Activated CD4-positive, alpha-beta T cell treated with anti-CD3 and anti-CD28 coated beads, Interleukin-2, Interleukin-6, amounts not matched to agents 100 ng/mL and 50 ng/mL, durations not matched to agents 16 hours and 8 hours (primary cell): ENCODE measurements at places on chromosomes 1 and 21.

DNA sequence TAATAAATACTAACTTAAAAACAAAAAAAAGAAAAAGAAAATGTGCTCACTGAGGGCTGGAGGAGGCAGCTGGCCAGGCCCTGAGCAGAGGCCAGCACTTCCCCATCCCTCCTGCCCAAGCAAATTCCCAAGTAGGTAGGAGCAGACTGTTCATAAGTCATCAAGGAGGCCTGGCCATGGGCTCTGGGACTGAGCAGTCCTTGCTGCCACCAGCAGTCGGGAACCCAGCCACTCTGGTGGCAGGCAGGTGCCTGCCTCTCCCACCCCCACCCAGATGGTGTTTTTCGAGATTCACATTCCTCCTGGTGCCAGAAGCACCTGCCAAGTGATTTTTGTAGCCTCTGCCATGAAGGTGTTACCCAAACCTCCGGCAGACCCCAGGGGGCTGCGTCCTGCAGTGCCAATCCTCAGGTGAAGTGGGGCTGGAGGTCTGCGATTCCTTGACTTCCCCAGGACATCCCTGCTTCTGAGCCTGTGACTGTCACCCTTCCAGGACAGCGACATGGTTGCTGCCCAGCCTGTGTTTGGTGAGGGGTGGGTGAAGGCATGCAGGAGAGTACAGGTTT lies 204.2 kb upstream of the TMEM51 start:
- no peak for DNase-seq

GRCh38 chr21:29538115-29538514 lies 239.4 kb downstream of the BACH1 start:
- no peak for DNase-seq

DNA sequence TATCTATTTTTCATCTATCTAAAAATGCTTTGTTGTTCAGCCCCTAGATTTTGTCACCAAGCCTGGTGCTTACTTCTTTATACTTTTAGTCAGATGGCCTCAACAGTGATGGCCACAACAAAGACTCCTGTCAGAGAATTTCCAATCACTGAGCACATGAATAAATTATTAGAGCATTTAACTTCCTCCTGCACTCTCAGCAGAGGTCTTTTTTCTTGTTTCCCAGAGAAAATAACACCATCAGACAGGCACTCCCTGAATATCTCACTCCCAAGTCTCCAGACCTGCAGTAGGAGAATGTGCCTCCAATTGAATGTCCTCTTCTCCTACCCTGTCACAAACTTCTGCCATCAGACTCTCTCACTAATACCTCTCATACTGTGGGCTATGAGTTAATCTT lies 616.0 kb upstream of the NR5A2 start:
- no peak for DNase-seq

DNA sequence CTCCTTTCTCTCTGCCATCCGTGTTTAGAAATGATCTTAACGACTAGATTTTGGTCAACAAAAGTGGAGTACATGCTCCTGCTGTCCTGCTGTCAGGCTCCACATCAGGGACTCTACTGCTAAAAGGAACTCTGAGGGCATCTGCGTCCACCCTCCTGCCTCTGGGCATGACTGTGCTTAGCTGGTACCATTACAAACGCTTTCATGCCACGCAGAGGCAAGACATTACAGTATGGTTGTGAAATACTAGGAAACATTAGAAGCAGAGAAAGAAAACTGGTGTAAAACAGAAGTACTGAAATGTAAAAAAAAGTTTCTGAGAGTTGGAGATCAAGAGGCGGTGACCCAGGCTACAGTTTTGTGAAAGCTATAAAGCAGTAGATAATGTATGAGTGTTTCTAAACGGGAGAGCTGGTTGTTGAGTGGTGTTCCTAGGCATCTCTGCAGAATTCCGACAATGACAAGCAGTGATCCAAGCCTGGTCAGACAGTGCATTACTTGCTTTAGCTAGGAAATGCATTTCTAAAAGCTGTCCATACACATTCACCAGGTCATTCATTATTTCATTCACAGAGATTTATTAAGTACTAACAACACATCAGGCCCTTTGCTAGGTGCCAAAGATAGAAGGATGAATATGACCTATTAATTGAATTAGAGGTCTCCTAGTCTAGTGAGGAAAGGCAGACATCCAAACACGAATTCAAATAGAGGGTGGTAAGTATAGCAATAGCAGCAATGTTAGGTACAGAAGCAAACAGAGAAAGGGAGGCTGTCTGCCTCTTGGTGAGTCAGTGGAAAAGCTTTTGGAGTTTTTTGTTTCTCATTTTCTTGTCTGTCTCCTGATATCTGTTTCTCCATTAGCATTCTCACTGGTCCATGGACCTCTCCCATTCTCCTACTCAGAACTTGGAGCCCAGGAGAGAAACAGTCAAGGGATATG lies 401.9 kb downstream of the LMO4 start:
- DNase-seq, result no peak

GRCh38 chr1:8962812-8963530 lies 17.3 kb downstream of the CA6 start:
- peak; percentile 66 for DNase-seq

- no peak for DNase-seq
These were observed 26.2 kb upstream of the ADARB1 start for GRCh38 chr21:45048026-45048698.

GRCh38 chr1:115757326-115757725 lies 11.2 kb downstream of the CASQ2 start:
- no peak for DNase-seq

- no peak for DNase-seq
These were observed 15.7 kb downstream of the GPR3 start for GRCh38 chr1:27408151-27408550.

DNA sequence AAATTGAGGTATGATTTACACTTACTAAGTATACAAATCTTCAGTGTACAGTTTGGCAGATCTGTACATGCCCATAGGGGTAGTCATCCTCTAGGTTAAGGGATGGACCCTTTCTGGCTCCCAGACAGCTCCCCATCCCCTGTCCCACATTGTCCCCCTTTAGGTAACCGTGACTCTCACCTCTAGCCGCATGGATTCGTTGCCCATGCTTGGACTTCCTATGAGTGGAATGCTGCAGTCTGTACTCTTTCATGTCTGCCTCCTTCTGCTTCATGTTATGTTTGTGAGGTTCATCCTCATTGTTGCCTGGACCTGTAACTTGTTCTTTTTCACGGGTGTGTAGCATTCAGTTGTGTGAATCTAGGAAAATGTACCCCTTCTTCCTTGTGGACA lies 20.3 kb downstream of the SLC37A1 start:
- no peak for DNase-seq

GRCh38 chr1:112496290-112496689 lies 12.5 kb upstream of the WNT2B start:
- DNase-seq, result no peak

GRCh38 chr1:30327370-30328099 lies 395.9 kb downstream of the MATN1 start:
- no peak for DNase-seq

DNA sequence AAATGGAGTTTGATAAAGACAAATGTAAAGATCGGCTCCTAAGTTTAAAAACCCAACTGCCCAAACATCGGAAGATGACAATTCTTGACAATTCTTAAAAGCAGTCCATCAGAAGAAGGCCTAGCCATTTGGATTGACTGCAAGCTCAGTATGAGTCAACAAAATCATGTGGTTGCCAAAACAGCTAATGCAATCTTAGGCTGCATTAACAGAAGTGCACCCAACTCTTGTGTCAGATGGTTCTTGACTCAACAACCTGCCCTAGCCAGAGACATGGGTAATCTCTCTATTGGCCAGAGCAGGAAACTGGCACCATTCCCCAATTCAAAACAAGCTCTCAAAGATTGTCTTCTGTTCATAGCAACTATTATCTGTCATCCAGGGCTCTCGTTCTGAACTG lies 9.9 kb upstream of the NCF2 start:
- DNase-seq, result peak; percentile 19

DNA sequence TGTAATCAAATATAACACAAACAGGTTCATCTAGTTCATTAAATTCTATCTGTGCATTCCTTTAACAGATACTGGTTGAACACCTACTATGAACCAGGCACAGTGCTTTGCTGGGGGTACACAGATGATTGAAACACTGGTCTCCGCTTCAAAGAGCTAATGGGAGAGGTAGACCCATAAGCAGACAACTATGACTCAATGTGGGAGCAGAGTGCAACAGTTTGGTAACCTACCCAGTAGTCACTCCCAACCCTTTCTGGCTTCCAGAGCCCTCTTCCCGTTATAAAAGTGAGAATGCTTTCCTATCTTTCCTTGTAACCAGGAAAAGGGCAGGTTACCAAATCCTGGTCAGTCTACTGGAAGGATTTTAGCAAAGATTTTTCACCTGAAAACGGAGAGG lies 8.0 kb upstream of the ETV3 start:
- DNase-seq, result no peak

GRCh38 chr1:115337276-115337632 lies 795 bp downstream of the NGF start:
- DNase-seq, result no peak

- no peak for DNase-seq
These were observed 30.6 kb upstream of the DDAH1 start for GRCh38 chr1:85495556-85495955.

DNA sequence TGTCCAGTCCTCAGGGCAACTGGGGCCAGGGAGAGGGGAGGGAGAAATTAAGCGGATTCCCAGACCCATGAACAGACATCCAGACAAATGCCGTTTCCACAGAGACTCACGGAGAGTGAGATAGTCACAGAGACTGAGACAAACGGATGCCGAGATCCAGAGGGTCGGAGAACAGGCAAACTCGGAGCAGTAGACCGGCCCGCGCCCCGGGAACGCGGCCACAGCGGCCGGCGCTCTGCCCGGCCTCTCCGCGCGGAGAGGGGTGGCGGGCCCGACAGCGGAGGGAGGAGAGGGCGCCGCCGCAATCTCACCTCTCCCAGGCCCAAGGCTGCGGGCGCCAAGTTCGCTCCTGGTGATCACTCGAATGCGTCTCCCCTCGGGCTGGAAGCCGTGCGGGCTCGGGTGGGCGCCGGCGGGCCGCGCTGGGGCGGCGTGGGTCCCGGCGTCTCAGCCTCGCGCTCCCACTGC lies 831 bp upstream of the FOXD2 start:
- peak; percentile 30 for DNase-seq
